ENCODE measurements at places on chromosomes 6 and 20.
A peak's percentile ranks its signal among the peaks of the same experiment; 100 is the strongest.

DNA sequence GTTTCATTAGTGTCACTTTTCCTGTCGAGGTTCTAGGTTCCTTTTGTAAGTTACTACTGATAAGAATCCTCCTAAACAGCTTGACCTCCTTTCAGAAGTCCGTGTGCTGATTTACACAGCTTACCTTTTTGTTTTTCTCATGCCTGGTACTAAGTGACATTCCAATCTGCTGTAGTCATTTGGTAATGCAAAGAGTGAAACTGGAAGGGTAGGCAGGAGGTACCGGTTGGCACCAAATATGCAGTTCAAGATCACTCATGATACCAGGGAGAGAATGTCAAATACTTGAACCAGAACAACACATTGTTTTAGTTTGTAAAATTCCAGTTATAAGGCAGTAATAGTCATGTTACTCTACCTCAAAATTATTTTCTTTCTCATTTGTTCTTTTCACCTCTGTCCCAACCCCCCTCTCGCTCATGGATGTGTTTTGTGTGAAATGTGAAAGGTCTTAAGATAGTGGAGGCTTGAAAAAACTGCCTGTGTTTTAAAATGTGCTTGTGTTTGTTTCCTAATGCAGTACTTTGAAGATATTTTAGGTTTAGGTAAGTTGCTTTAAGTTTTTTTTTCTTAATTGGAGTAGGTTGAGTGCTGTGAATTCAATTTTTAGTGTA lies 23.2 kb downstream of the AFDN start:
- DNase-seq: no peak

- no peak for DNase-seq
Observed at GRCh38 chr6:28537065-28537464, 11.4 kb downstream of the GPX5 start.

GRCh38 chr20:64206614-64207013 lies 42.4 kb downstream of the MYT1 start:
- no peak for DNase-seq

DNA sequence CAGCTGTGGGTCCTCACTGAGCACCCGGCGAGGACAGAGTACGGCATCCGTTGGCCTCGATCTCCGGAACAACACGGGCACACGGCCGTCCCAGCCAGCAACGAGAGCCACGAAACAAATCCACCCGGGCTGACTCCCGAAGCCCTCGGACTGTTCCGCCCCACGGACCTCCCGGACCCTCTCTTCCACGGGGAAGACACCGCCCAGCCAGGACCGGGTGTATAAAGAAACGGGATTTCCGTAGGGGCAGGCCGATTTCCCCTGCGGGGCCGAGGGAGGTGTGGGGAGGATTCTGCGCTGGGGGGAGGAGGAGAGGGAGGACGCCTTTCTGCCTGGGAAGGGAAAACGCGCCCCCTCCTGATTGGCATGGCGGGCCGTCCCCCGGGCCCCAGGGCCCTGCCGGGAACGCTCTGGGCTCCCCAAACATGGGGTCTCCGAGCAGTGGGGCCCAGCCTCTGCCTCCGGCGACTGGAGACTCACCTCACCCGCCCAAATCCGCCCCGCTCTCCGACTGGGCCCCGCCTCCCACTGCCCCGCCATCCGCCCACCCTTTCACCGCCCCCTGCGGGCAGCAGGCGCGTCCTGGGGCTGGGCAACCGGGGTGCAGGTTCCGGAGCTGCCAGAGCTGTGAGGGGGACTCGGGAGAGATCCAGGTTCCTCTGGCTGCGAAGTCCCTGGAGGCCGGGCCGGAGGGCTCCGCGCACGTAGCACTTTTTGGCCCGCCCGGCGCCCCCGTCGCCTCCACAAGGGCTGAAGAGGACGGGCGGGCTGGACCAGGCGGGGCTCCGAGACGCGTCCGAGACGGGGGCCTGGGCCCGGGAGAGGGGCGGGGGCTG lies 679 bp upstream of the PPDPF start:
- peak; percentile 56 for DNase-seq

GRCh38 chr6:4289770-4290320 lies 154.5 kb upstream of the ECI2 start:
- DNase-seq: no peak

DNA sequence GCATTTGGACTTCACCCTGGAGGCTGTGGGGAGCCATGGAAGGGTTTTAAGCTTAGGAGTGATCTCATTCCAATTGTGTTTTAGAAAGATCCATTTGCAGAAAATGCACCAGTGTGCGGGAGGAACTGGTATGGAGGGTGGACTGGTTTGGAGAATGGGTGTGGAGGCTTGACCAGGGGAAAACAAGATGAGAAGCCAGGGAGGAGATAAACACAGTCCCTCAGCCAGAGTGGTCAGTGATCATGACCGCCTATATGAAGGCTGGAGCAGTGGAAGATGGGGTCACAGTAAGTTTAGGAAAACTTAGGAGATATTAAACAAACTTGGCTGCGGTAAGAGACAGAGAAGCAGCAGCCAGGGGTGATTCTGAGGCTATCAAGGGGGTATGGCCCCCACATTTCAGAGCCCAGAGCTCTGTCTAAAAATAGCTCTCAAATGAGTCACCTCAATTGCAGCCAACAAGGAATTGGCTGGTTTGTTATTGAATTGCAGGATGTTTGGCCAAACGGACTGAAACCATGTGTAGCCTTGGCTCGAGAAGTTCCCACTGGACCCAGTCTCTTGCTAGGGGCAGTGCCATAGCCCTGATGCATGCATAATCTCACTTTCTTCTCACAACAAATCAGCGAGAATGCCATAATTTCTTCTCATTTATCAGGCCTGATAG lies 159.9 kb upstream of the TOP1 start:
- DNase-seq: no peak

- DNase-seq: no peak
Observed at GRCh38 chr6:32226434-32226833, 2.6 kb upstream of the NOTCH4 start.

- no peak for DNase-seq
Observed at GRCh38 chr20:58538752-58539151, 23.6 kb upstream of the APCDD1L start.

- DNase-seq: no peak
Observed at GRCh38 chr6:37495244-37495934, 4.3 kb downstream of the CCDC167 start.

DNA sequence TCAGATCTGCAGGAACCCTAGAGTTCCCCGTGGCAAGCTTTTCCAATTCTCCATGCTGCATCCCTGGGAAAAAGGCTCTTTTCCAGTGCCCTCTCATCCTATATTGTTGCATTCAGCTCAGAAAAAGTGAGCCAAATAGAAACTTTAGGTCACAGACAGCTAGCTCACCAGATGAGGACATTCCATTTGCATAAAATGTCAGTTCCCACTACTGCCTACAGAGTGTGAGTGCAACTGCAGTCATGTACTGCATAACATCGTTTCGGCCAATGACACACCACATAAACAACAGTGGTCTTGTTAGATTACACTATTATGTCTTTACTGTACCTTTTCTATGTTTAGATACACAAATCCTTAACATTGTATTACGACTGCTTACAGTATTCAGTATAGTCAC lies 8.6 kb downstream of the HS3ST5 start:
- DNase-seq: no peak

DNA sequence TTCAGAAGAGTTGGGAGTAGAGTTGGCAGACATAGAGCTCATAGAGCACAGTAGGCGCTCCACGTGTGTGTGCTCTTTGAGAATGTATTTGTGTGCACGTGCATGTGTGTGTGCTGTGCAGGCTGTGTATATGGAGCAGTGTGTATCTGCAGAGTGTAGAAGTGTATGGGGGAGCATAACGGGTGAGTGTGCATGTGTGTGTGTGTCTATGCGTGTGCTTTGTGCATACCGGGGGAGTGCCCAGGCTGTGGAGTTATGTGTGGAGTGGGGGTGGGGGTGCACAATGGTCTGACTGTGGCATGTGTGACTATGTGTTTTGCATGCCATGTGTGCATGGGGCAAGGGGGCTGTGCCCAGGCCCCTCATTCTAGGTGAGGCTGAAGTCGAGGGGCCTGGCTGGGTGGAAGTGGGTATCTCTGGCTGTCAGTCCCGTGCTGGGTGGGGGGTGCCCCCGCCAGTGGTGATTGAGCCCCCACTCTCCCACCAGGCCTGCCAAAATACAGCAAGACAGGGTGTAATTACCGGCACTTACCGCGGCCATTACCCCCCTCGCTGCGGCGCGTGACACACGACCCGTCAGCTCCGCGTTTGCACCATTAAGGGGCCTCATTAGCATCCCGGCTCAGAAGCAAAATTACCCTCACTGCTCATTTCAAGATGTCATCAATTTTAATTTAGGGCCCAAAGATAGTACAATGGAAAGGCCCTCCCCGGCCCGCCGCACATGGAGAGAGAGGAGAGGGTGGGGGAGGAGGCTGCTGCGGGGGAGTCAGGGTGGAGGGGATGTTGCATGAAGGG lies 39.1 kb downstream of the MDFI start:
- no peak for DNase-seq

DNA sequence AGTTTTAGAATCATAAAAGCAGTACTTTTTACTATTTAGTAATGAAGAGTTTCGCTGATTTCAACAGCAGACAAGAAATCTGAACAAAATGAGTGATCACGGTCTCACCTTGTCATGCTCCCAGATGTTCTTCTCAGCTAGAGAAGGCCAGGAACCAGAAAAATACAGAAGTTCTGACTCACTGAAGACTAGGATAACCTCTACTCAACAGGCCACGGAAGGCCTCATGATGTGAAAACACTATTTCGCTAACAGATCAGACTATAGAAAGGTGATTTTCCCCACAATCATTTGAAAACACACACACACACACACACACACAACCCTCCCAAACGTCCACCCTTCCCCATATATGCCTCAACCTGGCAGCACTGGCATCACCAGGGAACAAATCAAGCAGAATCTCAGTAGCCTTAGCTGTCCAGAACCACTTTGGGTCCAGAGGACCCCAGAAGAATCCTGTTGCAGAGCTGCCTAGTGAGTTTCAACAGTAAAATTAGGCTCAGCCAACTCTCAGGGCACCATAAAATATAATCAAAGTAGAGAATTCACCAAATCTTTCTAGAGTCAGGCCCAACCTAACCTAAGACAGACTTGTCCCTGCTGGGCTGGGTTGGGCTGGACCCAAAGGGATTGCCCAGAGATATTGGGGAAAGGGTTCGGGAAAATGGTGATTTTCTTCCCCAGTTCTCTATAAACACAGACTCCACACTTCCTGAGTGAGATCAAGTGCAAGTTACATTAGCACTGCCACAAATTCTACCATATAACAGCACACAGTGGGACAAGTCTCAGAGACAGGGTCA lies 7.9 kb downstream of the EXOC2 start:
- no peak for DNase-seq

DNA sequence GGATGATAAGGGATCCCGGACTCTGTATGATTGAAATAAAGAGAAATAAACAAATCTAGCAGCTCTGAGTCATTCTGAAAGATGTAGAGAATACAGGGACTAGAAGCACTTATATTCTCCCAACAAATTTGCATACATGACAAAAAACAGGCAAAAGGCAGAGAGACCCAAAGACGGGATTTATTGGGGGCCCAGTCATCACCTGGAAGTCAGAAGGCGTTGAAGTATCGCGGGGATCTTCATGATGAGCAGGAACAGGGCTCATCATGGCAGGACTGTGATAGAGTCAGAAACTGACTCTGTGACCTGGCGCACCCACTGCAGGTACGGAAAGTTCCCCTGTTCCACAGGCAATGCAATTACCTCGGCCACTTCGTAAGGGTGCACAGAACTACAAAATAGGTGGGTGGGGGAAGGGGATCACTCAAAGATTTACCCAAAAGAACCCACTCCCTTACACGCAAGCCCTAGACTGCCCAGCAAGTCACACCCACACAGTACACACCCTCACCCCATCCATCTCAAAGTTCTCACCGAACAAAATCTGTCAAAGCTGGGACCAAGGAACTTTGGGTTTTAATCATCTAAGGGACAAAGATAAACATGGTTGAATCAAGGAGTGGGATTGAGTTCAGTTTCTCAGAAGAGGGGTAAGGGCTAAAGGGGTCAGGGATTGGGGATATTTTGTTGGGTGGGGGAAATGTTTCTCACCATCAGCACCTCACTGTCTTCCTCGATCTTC lies 1.4 kb downstream of the CUTA start:
- DNase-seq: no peak

DNA sequence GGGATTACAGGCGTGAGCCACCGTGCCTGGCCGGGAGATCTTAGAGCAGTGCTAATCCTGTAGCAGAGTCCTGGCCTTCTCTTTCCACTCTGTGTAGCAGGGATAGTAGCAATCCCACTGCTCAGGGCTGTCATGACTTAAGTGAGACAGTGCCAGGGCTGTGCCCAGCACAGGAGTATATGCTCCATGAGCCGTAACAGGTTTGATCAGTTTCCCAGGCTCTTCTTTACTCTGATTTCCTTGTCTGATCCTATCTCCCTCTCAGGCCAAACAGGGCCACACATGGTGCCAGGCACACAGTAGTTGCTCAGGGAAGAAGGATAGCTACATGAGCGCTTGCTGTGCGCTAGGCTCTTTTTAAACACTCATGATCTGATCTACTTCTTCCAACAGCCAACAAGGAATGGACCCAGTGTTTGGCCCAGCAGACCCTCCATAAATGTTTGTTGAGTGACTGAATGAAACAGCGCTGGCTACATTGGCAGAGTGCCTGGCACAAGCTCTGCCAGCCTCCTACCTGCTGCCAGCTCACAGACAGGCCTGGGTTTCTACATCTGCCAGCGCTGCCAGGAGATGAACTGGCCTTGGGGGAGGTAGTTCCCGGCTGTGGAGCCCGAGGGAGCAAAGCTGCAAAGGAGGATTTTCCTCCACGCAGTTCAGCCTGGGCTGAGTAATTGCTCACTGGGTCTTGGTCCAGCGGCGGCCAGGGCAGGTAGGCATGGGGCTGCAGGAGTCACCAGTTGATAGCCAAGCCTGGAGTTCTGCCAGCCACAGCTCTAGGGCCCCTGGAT lies 36.9 kb downstream of the SNAI1 start:
- no peak for DNase-seq

DNA sequence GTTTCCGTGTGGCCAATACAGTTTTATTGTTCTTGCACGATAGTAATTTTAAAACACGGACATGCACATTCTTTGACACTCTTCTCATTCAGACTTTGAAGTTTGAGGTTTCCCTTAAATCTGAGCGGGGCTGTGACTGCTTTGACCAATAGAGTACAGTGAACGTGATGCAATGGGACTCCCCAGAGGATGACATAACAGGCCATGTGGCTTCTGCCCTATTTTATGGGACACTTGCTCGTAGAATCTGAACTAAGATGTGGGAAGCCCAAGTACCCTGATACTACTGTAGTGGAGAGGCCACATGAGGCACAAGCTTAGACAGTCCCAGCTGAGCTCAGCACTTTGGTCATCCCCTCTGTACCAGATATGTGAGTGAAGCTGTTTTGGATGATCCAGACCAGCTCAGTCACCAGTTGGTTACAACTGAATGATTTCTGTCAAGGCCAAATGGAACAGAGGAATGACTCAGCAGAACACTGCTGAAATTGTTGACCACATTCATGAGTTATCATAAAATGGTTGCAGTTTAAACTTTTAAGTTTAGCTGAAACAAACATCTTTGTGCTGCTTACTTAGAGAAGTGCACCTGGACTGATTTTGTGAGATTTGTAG lies 279.4 kb downstream of the RFPL4B start:
- no peak for DNase-seq
